Cortex of kidney (tissue), 1 donor: ENCODE measurements at places on chromosomes 1 and 21.

GRCh38 chr1:31949862-31950261 is 11.7 kb upstream of the PTP4A2 start:
- DNase-seq = no peak

GRCh38 chr1:160109686-160110085 is 5.9 kb upstream of the ATP1A2 start:
- DNase-seq = no peak

DNA sequence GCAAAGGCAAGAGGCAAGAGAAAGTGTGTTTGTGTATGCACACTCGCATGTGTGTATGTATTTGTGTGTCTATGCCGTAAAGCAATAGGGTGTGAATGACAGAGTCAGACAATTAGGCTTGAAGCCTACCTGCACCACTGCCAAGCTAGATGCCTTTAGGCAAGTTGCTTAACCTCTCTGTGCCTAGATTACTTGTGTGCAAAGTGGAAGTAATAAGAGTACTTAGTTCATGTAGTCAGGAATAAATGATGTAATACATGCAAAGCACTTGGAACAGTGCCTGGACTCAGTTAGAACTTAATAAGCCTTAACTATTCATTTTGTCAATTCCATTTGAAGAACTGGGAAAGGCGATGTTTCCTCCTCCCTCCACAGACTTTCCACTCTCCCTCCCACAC is 31.7 kb downstream of the LAMB3 start:
- no peak for DNase-seq

DNA sequence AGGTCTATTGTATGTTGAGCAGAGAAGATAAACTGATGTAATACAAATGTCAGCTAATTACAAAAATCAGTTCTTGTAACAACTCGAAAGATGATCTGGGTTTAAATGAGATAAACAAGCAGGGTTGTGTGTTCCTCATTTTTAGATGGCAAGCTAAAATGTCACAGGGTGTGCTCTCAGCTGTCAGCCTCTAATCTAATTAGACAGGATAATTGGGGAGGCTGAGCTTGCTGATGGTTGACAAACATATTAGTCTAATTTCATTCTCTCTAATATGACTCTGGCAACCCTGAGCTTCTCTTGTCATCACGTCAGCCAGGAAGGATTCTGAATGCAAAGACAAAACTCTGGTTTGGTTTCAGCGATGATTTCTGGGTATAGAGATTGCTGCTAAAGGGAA is 335.3 kb upstream of the KAZN start:
- DNase-seq = no peak

GRCh38 chr21:27448960-27449359 is 482.1 kb upstream of the ADAMTS5 start:
- DNase-seq = no peak

DNA sequence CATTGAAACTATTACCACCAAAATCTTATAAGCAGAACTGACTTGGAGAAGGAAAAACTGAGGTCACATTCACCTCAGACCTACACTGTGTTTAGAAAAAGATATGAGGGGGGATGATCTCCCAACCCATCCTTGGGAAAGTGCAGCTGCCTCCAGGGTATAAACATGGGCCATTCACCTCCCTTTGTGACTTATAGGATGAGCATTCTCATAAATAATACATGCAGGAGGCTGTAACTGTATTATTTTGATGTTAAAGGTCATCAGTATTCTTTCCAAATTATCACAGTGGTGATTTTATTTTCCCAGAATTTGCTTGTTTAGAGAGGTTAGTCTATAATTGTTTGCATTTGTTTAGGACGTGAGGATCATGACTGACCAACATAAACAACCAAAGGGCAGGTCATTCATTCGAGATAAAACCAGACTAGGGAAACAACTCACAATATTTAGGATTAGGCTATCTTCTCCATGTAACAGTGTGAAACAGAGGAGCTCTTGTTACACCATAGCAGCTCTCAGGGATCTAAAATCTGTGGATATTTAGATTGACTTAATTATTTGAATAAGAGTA is 109.2 kb upstream of the NR5A2 start:
- no peak for DNase-seq

GRCh38 chr1:237115035-237115434 is 73.1 kb downstream of the RYR2 start:
- DNase-seq = no peak

DNA sequence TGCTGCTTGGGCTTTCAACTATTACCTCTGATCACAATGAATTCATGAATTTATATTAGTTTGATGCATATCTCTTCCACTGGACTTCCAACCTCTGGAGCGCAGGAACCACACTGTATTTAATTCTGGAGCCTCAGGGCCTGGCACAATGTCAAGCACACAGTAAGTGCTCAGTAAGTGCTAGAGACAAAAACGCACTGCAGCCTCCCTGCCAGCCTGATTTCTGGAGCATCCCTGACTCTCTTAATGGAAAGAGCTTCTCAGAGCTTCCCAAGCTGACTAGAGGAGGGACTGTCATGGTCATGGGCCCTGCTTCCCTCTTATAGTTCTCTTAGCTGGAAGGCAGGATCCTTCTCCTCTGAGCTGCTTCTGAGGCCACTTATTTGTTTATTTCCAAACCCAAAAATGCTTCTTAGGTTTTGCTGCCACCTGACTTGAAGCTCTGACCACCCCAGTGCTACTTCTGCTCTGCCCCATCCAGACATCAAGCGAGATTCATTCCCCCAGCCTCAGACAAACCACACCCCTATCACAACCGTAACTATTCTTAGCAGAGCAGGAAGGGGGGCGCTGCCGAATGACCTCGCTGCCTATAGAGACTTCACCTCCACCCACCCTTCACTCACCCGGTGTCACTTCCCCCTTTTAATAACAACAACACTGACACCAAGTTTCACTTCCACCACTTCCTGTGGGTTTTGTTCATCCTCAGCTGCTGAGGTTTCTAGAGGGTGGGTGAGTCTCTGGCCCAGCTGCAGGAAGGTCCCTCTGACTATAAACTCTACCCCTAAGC is 33.6 kb downstream of the NUAK2 start:
- no peak for DNase-seq

DNA sequence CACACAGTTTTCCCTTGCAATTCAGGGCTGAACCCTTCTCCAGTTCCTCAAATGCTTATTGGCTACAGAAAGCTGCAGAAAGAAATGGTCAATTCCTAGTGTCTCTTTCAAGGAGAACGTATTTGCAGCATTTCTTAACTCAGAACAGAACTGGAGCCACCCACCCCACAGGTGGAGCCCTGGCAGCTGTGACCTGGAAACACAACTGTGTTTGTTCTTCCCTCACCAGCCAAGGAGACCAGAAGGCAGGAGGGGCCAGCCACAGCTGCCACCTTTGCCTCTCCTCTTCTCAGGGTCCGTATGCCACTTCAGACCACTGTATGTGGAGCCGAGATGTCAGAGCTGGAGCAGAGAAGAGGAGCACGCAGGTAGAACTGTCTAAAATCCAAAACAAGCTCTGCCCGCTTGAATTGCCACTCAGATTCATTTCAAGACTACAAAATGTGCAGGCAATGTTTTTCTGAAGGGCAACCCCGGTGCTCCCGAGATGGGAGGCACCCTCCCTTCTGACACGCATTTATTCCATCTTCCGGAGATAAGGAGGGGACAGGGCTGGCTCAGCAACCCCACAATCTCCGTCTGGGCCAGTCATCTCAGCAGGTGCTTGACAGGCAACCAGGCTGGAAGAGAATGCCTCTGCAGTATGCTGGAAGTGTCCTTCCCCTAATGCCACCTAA is 16.7 kb downstream of the CD247 start:
- no peak for DNase-seq

DNA sequence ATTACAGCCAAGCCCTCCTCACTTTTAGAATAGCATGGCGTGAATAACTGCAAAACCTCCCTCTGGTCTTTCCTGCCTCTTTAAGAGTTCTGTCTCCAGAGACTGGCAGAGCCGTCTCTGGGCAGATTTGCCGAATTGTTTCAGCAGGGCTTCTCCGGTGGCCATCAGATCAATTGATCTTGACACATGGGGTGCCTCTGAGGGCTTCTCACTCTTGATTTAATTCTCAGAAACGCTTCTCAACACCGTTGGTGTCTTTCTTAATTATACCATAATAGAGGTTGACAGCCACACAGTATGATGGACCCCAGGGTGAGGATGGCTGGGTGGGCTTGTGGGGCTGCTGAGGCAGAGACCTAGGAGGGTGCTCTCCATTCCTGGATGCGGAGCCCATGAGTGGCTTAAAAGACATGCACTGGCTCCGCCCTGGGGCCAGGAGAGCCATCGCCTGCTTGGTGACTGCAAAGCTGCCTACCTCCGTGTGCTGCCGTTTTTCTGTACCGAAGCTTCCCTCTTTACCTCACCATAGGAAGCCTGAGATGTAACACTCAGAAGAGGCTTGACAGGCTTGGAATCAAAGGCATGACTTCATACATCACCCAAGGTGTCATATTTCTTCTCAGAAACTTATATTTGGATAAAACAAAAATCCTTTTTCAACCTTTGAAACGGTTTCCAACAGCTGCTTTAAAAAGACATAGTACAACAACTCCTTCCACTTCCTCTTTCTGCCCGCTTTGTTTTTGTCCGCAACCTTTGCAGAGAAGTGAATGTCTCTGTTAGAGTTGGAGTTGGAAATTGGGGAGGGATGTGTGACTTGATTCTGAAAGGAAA is 82.9 kb downstream of the GALNT2 start:
- DNase-seq = no peak

DNA sequence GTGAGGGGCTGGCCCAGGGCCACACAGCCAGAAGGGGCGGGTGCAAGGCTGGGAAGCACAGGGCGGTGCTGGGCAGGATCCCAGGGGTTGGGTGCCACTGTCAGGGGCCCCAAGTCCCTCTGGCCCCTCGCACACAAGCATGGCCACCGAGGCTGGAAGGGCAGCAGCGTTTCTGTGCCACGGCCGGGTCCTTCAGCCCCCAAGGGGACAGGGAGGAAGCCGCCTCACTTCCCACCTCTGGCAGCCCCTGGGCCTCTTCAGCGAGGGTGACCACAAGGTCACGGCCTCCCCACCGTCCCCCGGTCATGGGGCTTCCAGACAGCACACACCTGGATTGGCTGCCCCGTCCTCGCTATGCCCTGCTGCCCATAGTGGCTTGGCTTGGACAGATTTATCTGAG is 77.1 kb upstream of the TTC34 start:
- no peak for DNase-seq

- no peak for DNase-seq
These were observed 146.3 kb downstream of the TSEN15 start for GRCh38 chr1:184197831-184198230.

GRCh38 chr1:25088946-25089345 is 143.4 kb downstream of the SYF2 start:
- DNase-seq = no peak

DNA sequence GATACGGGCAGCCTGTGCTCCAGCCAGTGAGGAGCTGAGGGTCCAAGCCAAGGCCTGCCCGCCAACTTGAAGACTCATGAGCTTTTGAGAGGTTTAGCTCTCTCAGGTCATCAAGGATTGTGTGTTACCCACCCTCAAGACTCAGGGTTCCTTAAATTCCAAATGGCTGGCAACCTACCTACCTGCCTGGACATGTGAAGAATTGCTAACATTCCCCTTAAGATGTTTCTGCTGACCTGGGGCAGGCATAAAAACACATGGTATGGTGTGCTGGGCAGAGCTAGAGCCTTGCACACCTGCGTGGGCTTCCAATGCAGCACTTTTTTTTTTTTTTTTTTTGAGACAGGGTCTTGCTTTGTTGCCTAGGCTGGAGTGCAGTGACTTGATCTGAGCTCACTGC is 17.2 kb downstream of the PARP1 start:
- DNase-seq = no peak

GRCh38 chr1:226677027-226678020 is 61.8 kb downstream of the ITPKB start:
- DNase-seq = no peak

DNA sequence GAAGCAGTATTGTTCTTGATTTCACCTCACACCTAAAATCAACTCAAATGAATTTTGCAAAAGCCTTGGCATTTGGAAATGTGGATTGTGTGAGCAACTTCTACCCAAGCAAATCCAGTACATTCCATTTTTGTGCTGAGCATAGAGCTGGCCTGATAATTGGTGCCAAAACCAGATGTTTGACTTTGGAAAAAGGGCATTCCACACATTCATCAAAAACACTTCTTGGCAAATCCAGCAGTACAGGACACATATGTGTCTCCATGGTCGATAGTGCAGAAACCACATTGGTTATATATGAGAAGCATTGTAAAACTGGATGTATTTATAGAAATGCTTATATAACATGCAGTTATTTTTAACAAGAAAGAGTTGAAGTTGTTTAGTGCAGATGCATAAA is 210.4 kb downstream of the KCNK2 start:
- DNase-seq = no peak

GRCh38 chr1:67824766-67825165 is 8.5 kb downstream of the GNG12 start:
- no peak for DNase-seq

DNA sequence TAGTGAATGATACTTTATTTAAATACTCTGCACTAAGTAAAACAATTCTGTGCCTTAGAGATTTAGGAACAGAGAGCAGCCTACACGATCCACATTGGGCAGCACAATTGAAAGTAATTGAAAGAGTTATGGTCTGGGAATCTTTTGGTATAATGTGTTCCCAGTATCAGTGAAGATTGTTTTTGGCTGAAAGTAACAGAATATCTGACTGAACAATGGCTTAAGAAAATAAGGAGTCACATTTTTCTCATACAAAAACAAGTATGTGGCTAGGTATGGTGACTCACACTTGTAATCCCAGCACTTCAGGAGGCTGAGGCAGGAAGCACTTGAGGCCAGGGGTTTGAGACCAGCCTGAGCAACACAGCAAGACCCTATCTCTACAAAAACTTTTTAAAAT is 306.2 kb downstream of the NFIA start:
- DNase-seq = no peak

- DNase-seq = no peak
These were observed 92.3 kb downstream of the KCNN3 start for GRCh38 chr1:154777781-154778180.

- no peak for DNase-seq
These were observed 117.8 kb downstream of the LIPI start for GRCh38 chr21:14092834-14093560.

- no peak for DNase-seq
These were observed 40.0 kb downstream of the MYOM3 start for GRCh38 chr1:24071941-24072340.

DNA sequence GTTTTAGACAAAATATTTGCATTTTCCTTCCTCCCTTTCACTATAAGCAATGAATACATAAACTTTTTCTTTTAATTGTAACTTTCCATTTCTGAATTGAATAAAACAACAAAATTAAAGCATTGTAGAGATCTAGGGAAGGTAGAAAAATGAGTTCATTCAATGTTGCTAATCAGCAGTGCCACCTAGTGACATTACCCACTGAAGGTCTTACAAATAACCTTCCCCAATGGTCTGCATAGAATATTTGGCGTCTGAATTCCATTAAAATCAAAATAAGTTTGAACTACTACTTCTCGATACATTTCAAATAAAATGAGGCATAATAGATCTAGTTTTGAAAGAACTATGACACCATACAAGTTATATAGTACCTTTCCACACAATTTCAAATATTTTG is 19.6 kb downstream of the FH start:
- DNase-seq = no peak

- DNase-seq = no peak
These were observed 165.1 kb downstream of the APP start for GRCh38 chr21:26005464-26005863.

GRCh38 chr1:167924102-167924501 is 10.2 kb upstream of the ADCY10 start:
- no peak for DNase-seq
